ENCODE measurements at places on chromosomes 16 and 17.

GRCh38 chr17:50766222-50767023 lies 895 bp downstream of the ANKRD40CL start:
- peak; percentile 11 for DNase-seq

GRCh38 chr16:75576384-75576811 lies 10.2 kb downstream of the GABARAPL2 start:
- DNase-seq: peak; percentile 58

DNA sequence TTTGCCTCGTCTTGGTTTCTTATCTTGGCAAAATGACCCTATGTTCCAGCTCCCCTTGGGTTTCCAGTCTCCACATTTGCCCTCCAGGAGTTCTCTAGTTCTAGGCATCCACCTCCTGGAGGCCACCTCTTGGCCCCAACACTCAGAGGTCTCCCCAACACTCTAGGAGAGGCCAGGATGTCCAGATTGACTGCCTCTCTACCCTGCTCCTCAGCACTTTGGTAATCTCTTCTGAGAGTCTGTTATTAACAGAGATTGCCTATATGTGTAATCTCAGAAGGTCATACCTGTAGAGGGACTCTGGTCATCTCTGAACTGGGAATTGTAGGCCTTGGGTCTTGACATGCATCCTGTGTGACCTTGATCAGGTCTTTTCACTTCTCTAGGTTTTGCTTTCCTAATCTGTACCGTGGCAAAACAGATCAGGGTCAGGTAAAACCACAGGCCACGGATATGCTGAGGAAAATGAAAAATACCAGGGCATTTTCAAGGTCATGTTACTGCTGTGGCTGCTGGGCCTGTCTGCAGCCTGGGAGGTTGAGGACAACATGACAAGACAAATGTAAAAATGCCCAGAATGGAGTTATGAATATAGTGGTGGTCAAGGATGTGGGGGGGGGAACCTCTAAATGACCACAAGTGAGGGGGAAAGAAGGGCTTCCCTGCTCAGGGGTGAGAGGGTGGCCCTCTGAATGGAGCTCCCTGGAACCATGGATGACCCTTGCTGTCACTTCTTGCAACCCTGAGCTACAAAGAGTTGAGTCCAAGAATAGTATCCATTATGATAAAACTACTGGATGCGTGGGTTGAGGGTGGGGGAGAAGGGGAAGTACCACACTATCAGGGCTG lies 5.0 kb upstream of the CCL4L2 start:
- DNase-seq: no peak

- DNase-seq: no peak
Measured at GRCh38 chr17:12580640-12581039, 85.0 kb upstream of the MYOCD start.

GRCh38 chr17:30917050-30917449 lies 4.7 kb upstream of the ADAP2 start:
- DNase-seq: no peak

- DNase-seq: no peak
Measured at GRCh38 chr17:4777969-4778760, 6.5 kb downstream of the TM4SF5 start.

Data from lower leg skin (tissue), 4 donors.